ENCODE measurements at places on chromosomes 1 and 21.

- DNase-seq = no peak
These were observed 488.7 kb upstream of the USP24 start for GRCh38 chr1:55703726-55704363.

- DNase-seq = no peak
These were observed 123.7 kb downstream of the NOS1AP start for GRCh38 chr1:162193221-162193620.

GRCh38 chr1:150514913-150515327 is 632 bp upstream of the FALEC start:
- no peak for DNase-seq

DNA sequence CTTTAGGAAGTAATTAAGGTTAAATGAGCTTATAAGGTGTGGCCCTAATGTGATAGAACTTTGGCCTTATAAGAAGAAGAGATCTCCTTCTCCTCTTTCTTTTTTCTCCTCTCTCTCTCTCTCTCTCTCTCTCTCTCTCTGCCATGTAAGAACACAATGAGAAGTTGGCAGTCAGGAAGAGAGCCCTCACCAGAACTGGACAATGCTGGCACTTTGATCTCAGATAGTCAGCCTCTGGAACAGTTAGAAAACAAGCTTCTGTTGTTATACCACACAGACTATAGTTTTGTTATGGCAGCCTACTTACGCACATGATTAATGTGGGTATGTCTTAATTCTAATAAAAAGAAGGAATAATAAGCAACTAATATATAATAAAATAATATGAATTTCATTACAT is 444.2 kb upstream of the LRRC7 start:
- no peak for DNase-seq

DNA sequence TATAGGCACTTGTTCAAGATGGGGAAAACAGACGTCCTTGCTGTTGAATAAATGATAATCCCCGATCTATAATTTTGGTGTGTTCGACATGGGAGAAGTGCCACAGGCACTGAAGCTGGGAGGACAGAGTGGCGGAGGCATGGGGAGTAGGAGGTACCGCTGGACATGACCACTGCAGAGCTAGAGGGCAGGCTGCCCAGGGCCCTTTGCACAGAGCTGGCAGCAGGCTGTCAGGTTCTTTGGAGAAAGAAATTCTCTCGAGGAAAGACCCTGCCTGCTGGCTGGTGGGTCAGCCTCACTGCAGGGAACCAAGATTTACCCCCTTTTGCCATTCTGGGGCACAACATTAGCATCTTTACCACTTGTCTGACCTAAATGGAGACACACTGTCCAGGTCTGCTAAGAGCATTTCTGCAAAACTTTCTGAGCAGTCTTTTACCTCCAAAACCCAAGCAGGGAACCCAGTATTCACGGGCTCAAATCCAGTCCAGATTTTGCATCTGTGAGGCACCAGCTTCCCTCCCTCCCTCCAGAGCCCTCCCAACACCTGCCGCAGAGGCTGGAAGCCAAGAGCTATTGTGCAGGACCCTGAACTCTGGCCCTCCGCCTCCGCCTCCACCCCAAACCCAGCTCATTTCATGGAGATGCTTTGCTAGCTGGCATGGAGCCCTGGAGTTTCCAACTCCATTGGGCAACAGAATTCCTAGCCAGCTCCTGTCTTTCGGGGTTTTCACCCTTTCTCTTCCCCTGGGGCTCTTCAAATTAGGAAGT is 142.3 kb downstream of the PLXNA2 start:
- DNase-seq = no peak

DNA sequence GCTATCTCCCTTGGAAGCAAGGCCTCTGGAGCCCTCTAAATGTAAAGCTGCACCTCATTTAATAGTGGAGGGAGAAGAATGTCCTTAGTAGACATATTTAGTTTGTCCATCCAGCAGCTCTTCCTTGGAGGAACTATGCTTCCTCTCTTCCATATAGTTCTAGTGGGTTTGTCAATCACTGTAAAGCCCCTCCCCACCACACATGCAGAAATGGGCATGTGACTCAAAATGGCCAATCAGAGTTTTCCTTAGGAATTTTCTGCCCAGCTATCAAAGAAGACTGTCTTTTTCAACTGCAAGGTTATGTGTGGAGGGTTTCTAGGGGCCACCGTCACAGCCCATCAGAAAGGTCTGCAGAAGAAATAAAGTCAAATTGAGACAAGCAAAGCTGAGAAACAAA is 175.5 kb downstream of the MIS18A start:
- DNase-seq = no peak

- DNase-seq = no peak
These were observed 50.9 kb downstream of the NTMT2 start for GRCh38 chr1:170196490-170197236.

DNA sequence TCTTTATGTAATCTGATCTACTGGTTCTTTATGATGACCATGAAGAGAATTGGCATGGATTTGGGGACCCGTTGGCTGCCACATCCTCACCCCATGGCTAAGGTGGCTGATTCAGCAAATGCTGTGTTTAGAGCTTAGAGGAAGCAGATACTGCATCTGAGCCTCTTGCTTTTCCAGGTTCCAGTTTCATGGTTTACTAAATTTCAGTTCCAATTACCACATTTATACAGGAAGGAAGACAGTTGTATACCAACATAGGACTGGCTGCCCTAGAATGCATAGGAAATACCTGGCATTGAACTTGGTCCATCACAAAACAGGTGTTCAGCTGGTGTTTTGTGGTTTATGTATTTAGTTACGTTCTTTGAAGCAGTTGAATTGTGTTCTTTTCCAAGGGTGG is 107.1 kb downstream of the ST3GAL3 start:
- DNase-seq = no peak

- no peak for DNase-seq
These were observed 94.1 kb upstream of the LYST start for GRCh38 chr1:235960809-235961208.

DNA sequence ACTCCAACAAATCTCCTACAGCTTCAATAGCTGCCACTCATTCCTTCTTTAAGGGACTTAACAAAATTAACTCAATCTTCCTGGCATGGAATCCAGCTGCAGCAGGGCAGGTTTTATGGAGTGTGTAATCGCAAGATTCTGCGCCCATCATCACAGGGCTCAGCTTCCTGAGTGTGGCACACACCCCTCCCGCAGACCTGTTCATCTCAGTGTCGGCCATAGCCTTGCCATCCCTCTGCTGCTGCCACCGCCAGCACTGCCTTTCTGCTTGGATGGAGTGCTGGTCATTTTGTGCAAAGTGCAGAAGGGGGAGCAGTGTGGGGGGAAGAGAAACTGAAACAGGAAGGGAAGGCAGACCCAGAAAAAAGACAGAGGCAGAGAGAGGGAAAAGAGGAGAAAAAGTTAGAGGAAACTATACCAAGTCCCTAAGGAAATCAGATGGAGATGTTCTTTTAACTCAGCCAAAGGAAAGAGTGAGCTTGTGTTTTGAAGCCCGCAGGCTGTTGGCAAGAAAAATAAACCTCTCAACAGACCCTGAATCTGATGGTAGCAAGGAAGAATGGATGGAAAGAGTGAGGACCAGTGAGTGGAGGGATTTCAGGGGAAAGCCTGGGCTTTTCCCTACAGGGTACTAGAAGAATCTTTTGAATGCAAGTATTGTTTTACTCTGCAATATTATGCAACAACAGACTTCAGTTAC is 324.2 kb downstream of the SEC16B start:
- no peak for DNase-seq

DNA sequence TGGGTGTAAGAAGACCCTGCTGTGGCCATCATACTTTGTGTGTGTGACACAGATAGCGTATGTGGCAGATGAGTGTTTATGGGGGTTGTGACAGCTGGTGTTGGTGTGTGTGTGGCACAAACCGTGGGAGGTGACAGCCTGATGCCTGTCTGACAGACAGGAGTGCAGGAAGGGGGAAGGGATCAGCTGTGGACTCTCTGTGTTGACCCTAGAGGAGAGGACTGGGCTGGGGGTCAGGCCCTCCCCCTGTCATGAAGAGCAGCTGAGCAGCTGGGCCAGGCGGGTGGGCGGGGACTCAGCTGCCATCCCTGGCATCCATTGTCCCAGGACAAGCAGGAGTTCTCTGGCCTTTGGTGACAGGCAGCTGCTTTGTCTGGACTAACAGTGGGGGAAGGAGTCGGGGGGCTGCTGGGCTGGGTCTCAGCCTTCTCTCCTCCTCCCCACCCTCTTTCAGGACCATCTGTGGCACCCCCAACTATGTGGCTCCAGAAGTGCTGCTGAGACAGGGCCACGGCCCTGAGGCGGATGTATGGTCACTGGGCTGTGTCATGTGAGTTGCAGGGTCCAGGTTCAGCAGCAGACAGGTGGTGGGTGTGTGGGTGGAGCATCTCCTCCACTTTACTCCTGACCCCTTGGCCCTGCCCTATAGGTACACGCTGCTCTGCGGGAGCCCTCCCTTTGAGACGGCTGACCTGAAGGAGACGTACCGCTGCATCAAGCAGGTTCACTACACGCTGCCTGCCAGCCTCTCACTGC is 2.3 kb downstream of the PLK3 start:
- DNase-seq = no peak

GRCh38 chr1:220717800-220718640 is 27.9 kb downstream of the C1orf115 start:
- DNase-seq = no peak

GRCh38 chr1:53183095-53183990 is 13.3 kb upstream of the CPT2 start:
- DNase-seq = no peak

- no peak for DNase-seq
These were observed 165.4 kb upstream of the DPT start for GRCh38 chr1:168894397-168894903.

DNA sequence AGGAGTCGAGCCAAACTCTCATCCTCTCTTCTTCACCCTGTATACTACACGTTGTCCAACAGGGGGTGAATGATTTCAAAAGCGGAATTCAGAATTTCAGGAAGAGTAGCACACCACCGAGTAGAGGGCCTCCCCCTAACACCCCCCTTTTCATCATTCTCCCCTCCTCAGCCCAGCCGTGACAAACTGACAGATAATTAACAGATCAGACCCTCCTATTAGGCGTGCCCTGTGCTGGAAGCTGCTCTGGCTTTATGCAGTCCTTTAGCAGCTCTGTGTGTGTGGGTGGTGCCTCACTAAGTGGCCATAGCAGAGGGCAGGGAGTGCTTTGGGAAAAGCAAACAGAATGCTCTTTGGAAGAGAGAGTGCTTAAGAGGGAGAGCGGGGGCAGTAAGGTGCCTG is 44.3 kb downstream of the PEX14 start:
- no peak for DNase-seq

- no peak for DNase-seq
These were observed 91.0 kb downstream of the SIPA1L2 start for GRCh38 chr1:232538943-232539302.

GRCh38 chr21:20086508-20086907 is 911.7 kb upstream of the NCAM2 start:
- no peak for DNase-seq

DNA sequence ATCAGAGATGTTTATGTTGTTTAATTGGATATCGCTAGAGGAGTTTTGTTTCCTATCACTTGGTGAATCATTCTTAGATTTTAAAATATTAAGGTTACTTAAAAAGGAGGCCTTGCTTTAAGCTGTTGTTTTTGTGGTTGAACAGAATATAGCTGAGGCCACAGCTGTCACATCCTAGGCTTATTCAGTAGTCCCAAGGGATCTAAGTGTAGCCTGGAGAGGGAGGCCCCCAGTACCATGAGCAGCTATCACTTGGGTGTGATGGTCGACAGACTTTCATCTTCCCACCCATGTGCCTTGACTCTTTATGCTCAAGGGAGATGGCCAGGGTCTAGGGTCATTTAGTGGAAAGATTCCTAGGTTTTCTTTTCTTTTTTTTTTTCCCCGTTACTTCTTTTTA is 278.7 kb downstream of the HHAT start:
- no peak for DNase-seq

- DNase-seq = no peak
These were observed 50.2 kb downstream of the ALG14 start for GRCh38 chr1:95022644-95022926.

- no peak for DNase-seq
These were observed 83.9 kb downstream of the BCAR3 start for GRCh38 chr1:93597709-93598108.

DNA sequence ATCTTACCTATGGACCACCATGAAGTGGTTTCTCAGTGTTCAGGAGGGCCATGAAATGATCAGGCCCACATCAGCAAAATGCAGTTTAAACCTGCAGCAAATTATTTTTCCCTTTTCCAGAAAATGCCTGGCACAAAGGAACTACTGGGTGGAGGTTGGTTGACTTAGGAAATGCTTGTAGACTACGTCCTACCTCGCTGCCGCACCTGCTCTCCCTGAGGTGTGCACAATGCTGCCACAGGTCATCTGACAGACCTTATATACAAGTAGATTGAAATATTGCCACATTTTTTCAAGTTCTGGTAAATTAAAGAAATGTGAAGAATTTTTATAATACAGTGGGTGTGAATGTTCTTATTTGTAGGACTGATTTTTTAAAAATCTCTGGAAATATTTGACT is 166.7 kb upstream of the PDE4B start:
- no peak for DNase-seq

DNA sequence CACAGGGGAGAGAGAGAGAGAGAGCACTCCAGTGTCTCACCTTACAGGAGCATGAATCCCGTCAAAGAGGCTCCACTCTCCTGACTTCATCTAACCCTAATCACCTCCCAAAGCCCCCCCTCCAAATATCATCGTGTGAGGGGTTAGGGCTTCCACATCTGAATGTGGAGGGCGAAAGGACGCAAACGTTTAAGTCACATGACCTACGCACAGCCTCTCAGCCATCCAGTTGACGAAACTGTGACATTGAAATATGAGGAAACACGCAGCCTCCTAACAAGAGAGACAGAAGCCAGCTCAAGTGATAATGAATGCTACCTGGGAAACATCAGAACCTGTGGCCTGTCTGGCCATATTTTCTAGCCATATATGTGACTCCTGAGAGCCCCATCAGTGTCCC is 63.7 kb downstream of the MATN1 start:
- DNase-seq = no peak

- no peak for DNase-seq
These were observed 298.5 kb upstream of the PROX1 start for GRCh38 chr1:213689260-213689659.

- DNase-seq = peak; percentile 54
These were observed 20.9 kb upstream of the VPS13D start for GRCh38 chr1:12208764-12209494.

GRCh38 chr1:61921435-61921834 is 179.2 kb downstream of the PATJ start:
- no peak for DNase-seq

- no peak for DNase-seq
These were observed 4.1 kb upstream of the PTAFR start for GRCh38 chr1:28180306-28181305.

GRCh38 chr1:232764458-232765251 is 40.6 kb upstream of the MAP10 start:
- no peak for DNase-seq

- DNase-seq = no peak
These were observed 481.4 kb downstream of the SETD4 start for GRCh38 chr21:35578831-35579471.

- no peak for DNase-seq
These were observed 77.4 kb downstream of the EIF4G3 start for GRCh38 chr1:21099034-21099868.

GRCh38 chr1:24888971-24889676 is 41.0 kb downstream of the RUNX3 start:
- no peak for DNase-seq

Data from stimulated activated CD8-positive, alpha-beta memory T cell treated with anti-CD3 and anti-CD28 coated beads, Interleukin-4, amount 100 ng/mL, for 4 hours (primary cell).